BE2C (cell line): ENCODE measurements at places on chromosomes 1 and 21.

DNA sequence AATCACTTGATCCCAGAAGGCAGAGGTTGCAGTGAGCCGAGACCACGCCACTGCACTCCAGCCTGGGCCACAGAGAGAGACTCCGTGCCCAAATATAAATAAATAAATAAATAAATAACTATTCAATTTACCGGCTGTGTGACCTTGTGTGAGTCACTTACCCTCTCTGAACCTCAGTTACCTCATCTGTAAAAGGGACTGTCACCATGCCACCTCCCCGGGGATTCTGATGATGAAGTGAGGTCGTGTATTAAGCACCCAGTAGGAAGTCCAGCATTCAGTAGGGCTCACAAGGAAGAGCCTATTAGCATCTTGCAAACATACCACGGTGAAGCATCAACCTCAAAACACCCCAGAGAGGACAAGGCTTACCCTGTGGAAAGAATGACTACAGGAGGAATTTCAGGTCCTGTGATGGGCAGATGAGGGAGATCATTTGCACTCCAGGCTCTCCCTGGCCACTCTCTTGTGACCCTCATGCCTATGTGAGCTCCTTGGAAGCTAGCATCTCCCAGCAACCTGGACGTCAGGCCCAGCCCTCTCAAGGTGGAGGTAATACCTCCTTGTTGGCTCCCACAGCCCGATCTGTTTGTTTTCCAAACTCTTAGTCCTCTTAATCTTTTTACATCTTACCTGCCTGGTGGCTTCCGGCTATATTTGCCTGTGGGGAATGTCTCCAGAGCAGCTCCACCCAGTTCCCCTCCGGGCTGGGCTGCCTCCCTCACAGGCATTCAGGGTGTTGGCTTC is 7.6 kb upstream of the C1QA start:
- no peak for DNase-seq

DNA sequence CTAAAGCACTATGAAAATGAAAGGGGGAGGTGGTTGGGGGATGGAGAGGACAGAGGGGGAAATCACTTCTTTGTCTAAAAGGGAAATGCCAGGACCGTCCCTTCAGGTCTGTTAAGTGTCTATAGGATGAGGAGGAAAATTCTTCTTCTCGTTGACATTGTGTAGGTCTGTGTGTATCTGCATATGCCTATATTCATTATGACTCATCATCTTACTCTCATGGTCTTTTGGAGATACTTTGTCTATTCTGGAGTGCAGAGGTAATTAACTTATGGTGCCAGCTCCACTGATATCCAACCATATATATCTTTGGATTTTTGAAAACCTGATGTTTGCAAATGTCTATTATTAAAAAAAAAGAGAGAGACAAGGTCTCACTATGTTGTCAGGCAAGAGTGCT is 143.7 kb downstream of the PBX1 start:
- DNase-seq = no peak

DNA sequence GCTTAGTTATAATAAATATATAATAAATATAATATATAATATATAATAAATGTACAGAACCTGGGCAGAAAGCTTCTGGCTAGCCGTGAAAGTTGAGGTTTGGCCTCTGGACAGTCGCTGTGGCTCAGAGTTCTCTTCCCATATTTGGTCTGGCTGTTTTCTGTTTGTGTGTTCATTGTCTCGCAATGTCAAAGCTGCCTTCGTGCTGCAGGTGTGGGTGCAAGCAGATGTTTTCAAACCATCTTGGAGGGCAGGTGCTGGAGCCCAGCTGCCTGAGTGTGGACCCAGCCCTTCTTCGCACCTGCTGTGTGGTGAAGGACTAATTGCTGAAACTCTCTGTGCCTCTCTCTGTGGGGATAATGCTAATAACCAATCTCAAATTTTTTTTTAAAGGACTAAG is 3.6 kb upstream of the CSTB start:
- no peak for DNase-seq

DNA sequence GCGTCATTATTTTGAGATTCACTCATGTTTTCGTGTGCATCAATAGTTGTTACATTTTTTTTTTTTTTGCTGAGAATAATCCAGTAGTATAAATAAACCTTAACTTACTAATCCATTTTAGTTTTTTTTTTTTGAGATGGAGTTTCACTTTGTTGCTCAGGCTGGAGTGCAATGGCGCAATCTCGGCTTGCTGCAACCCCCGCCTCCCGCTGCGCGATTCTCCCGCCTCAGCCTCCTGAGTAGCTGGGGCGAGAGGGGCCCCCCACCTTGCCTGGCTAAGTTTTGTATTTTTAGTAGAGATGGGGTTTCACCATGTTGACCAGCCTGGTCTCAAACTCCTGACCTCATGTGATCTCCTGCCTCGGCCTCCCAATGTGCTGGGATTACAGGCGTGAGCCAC is 66.0 kb downstream of the CTH start:
- no peak for DNase-seq

GRCh38 chr1:157108448-157108847 is 8.8 kb upstream of the ETV3L start:
- no peak for DNase-seq

- DNase-seq = peak; percentile 28
Measured at GRCh38 chr1:111735858-111736544, 3.2 kb downstream of the INKA2 start.

DNA sequence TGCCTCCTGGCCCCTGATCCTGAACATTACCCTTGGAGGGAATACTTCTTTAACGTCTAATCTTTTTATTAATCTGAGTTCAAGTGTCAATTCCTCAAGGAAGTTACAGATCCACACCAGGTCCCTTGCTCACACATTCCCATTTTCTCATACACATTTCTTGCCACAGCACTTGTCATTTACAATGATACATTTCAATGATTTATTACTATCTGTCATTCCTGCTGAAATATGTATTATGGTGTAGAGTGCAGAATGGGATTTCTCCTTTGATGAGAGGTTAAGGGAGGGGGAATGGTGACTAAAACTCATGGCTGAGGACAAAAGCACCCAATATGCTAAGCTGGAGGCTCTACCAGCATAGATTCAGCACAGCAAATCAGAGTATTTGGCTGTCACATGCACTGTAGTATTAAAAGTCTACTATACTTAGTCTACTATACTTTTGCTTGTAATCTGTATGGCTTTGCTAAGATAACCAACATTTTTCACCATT is 982.5 kb downstream of the TTLL7 start:
- DNase-seq = no peak

DNA sequence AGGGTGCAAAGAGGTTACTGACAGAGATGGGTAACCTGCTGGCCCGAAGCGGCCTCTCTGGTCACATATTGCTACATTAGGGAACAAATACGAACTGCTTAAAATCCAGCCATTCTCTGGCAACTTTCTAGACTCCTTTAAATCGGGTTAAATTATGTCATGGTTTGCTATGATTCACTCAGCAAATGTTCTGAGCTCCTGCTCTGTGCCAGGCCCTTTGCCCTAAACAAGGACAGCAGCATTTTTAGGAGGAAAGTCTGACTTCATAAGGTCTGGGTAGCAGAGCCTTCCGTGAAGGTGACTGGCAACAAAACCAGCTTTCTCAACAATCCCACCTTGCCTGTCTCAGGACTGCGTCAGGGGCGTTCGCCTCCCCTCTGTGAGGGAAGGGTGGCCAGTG is 15.4 kb downstream of the ZP4 start:
- no peak for DNase-seq

GRCh38 chr1:235892734-235893413 is 26.2 kb upstream of the LYST start:
- no peak for DNase-seq

DNA sequence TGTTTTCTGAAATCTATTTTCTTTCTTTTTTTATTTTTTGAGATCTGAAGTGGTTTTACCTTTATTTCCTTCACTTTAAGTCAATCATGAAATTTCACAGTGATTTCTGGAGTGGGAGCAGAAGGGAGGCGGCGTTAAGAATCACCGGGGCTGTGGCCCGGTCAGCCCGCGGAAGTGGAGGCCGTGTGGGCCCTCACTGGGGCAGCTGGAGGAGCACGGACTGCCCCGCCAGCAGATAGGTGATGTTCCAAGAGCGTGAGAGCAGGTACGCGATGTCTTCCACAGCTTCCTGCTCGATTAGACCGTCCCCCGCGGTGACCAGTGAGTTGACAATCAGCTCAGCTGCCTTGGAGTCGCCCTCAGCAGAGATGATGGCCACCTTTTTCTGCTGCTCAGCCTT is 10.6 kb upstream of the TP53BP2 start:
- no peak for DNase-seq

GRCh38 chr1:221913351-221913892 is 171.5 kb upstream of the DUSP10 start:
- no peak for DNase-seq

- no peak for DNase-seq
Measured at GRCh38 chr21:42622284-42622683, 31.1 kb upstream of the PDE9A start.

DNA sequence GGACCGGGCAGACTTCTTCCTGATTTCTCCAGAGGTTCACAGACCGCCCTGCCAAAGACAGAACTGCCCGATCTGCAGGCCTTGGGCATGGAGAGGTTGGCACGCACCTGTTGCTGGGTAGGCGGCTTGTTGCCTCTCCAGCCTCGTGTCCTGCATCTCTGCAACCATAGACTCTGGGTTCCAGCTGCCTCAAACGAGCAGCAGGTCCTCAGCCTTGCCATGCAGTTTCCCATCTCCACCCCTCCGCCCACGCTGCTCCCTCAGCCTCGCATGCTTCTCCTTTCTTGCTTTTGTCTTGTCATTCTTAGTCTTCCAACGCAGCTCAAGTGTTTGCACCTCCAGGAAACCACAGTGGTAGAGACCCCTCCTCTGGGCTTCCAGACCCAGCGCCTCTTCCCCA is 126.2 kb downstream of the LACTBL1 start:
- DNase-seq = no peak

DNA sequence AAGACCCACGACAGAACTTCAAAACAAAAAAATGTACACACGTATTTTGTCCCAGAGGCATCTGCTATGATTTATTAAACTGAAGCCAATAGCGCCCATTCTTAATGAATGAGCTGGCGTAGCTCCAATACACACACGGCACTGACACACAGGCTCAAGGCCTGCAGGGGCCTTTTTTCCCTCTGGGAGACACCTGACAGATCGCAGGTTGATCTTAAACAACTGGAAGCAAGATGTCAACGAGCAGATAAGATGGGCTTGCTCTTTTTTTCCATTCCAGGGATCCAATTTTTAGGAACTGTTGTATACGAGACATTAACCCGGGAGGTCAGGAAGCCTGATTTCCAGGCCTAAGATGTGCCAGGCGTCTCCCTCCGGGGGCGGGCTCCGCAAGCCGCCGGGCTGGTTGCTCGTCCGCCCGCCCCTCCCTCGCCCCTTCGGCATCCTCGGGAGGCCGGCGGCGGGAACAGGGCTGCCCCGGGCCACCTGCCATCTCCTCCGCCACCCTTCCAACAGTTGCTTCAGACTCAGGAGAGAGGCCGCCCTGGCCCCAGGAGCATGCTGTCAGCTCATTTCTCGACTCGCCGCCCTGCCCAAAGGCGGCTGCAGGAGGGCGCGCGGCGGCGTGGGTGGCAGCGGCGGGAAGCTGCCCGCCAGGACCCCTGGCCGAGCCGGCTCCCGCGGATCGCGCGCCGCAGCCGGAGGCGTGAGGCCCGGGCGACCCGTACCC is 735 bp downstream of the TTC13 start:
- DNase-seq = peak; percentile 56

- DNase-seq = no peak
Measured at GRCh38 chr1:174990382-174990999, 9.3 kb upstream of the CACYBP start.

- no peak for DNase-seq
Measured at GRCh38 chr1:2187619-2188018, 7.0 kb downstream of the FAAP20 start.

DNA sequence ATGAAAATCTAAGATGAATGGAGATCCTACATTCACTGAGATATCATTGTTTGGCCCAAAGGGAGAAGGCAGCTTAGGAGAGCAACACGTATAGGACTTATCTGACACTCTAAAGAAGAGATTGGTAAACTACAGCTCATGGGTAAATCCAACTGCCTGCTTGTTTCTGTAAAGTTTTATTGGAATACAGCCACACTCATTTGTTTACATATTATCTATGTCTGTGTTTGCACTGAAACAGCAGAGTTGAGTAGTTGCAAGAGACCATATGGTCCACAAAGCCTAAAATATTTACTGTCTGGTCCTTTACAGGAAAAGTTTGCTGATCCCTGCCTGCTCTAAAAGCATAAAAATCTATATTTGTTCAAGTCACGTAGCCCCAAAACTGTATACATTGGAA is 14.3 kb upstream of the LRRC53 start:
- no peak for DNase-seq

DNA sequence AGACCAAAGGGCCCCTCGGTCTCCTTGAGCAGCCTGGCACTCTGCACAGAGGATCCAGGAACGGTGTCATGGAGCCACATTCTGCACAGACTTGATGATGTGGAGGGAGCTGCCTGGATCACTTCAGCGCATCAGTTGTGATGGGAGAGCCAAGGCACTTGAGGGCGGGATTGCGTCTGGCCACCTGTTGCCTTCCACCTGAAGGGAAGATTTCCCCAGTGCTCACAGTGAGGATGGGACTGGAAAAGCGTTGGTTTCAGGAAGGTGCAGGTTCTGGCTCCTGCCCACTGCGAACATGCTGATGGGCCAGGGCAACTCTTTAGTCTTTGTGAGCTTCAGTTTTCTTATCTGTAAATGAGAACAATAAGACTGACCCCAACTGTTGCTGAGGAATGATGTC is 2.6 kb downstream of the RER1 start:
- DNase-seq = no peak

DNA sequence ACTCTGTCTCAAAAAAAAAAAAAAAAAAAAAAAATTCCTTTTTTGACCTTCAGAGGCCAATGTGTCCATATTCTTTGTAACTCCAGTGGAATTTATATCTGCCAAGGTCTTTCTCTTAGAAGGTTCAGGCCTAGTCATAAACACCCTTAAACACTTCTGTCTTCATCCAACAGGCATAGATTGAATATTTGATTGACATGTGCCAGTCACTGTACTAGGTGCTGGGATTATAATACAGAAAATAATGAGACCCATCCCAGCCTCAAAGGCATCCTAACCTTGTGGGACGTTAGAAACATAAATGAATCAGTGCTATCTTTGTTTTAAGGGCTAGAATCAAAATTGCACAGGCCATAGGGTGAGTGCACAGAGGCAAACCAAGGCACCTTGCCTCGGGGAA is 62.9 kb upstream of the SERBP1 start:
- no peak for DNase-seq
